Breast epithelium (tissue), 4 donors: ENCODE measurements at places on chromosomes 5 and 9. TPM values are rescaled to one million over a fixed set of nuclear protein-coding genes. Genes with fewer than 3 reads are reported as not detected.

- peak overlapping the region; percentile 66 for H3K4me3 ChIP-seq
- no peak for DNase-seq
- no peaks in the 10 kb centered on the region for H3K36me3 ChIP-seq
- H3K27me3 ChIP-seq = peaks cover 31% of the 10 kb centered on the region
- H3K27ac ChIP-seq = no peak overlapping the region
- no peaks in the 10 kb centered on the region for H3K4me1 ChIP-seq
Measured at GRCh38 chr5:115815006-115815692, 1.3 kb downstream of the CDO1 start.

DNA sequence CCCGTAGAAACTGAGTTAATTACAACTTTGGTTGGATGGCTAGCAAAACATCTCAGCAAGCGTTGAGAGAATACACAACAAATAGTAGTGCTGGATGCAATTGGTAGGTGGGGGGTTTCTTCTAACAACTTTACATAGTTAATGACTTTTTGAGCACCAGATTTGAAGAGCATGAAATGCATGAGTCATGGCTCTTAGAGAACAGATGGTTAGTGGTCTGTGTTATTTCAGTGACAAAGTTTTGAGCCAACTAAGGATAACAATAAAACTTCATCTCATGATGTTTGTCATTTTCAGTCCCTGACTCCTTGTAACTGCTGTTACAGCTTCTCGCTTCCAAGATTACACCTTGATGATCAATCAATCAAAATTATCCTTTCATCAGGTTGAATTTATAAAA is 399.0 kb upstream of the BRINP1 start:
- DNase-seq = no peak
- H3K36me3 ChIP-seq = no peaks in the 10 kb centered on the region
- H3K4me1 ChIP-seq = no peaks in the 10 kb centered on the region

GRCh38 chr5:181232593-181232992 is 9.5 kb downstream of the TRIM41 start:
- DNase-seq = no peak
- H3K4me3 ChIP-seq = no peak overlapping the region
- H3K27me3 ChIP-seq = no peaks in the 10 kb centered on the region
- H3K36me3 ChIP-seq = no peaks in the 10 kb centered on the region
- no peaks in the 10 kb centered on the region for H3K4me1 ChIP-seq

The MEGF9 gene
- total RNA-seq = 30.3 TPM

DNA sequence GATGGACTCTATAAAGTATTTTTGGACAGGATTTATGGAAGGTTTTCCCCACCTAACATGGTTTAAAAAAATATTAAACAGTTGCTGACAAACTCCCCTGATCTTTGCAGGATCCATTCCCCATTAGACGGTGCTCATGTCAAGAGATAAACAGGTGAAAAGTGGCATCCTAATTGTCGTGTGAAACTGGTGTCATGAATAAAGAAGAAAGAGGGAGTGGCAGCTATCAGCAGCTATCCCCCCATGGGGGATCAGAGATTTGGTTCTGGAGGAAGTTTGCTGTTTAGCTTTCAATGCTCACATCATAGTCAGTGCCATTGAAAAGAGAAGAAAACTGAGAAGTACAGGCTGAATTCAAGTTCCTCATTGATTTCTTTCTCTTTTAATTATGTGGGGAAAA is 329.3 kb upstream of the BRINP1 start:
- H3K4me3 ChIP-seq = no peak overlapping the region
- no peaks in the 10 kb centered on the region for H3K27me3 ChIP-seq
- H3K36me3 ChIP-seq = no peaks in the 10 kb centered on the region
- H3K27ac ChIP-seq = no peak overlapping the region

DNA sequence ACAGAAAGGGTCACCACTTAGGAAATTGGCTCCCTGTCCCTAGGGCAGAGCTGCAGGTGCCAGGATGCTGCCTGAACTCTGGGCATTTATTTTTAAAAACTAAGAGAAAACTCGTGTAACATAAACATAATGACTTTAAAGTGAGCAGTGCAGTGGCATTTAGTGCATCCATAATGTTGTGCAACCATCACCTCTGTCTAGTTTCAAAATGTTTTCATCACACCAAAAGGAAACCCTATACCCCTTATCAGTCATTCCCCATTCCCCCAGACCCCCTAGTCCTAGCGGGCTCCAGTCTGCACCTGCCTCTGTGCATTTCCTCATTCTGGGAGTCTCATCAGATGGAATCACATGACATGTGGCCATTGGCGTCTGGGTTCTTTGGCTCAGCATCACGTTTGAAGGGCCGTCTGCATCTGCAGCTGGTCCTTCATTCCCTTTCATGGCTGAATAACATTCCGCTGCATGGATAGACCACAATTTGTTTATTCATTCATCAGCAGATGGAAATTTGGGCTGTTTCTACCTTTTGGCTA is 55.8 kb downstream of the NSG2 start:
- H3K4me1 ChIP-seq = no peaks in the 10 kb centered on the region
- no peak overlapping the region for H3K4me3 ChIP-seq
- H3K36me3 ChIP-seq = no peaks in the 10 kb centered on the region
- H3K27me3 ChIP-seq = no peaks in the 10 kb centered on the region
- H3K27ac ChIP-seq = no peak overlapping the region
- no peak for DNase-seq

The SLC1A3 gene
- total RNA-seq = 87.5 TPM

DNA sequence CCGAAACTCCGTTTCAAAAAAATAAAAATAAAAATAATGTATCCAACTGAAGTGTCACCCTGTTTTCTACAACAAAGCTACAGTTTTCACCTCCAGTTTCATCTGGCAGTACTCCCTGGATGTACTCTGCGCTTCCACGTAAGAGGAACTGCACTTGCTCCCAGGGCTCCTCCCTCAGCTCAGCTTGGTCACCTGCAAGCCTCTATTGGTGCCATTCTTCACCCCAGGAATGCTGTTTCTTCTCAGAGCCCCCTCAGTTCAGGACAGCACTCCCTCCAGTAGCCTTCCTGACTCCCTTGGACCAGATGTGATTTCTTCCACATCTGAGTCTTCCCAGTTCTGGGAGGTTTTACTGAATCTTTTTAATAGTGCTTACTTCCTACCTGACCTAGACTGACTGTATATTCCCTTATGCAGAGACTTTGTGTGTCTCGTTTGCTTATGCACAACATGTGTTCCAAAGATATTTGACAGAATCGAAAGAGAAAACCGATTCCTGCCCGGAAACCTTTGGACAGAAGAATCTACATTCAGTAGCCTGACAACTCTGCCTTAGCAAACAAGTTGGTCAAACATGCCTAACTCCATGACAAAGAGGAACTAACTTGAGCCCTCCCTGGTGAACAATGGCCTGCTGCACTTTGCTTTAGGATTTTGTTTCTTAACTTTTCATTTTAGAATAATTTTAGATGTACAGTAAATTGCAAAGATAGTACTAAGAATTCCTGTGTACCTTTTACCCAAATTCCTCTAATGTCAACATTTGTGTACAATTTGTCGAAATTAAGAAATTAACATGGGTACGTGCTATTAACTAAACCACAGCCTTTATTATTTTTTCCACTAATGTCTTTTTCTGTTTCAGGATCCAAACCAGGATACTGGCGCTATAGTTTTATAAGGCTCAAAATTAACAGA is 814 bp downstream of the CCDC125 start:
- no peaks in the 10 kb centered on the region for H3K4me1 ChIP-seq
- no peaks in the 10 kb centered on the region for H3K36me3 ChIP-seq
- H3K27me3 ChIP-seq = no peaks in the 10 kb centered on the region
- peak overlapping the region; percentile 88 for H3K27ac ChIP-seq
- DNase-seq = no peak
- H3K4me3 ChIP-seq = peak overlapping the region; percentile 81

The CETN3 gene
- 11.8 TPM for total RNA-seq

DNA sequence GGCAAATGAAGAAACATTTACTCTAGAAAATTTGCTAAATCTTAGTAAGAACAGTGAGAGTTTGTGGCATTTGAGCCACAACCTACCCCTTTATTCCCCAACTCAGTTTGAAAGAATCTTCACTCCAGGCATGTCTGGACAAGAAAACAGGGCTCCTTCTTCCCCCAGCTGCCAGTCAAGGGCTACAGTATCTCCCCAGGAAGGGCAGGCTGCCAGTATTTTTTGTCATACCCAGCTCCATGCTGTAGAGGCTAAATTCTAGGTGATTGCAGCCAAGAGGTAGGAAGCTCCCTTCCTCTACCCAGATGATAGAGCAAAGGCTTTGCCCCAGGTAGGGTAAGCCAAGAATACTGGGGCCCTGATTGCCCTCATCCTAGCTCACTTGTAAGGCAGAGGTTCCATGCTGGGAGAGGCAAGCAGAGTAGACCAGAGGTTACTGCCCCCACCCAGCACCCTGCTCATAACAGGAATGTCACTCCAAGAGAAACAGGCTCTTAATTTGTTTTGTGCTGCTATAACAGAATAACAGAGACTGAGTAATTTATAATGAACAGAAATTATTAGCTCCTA is 20.0 kb upstream of the GRPEL2 start:
- H3K27ac ChIP-seq = no peak overlapping the region
- DNase-seq = no peak
- no peak overlapping the region for H3K4me3 ChIP-seq
- H3K36me3 ChIP-seq = no peaks in the 10 kb centered on the region

GRCh38 chr5:5492087-5492933 is 69.8 kb downstream of the ICE1 start:
- no peak overlapping the region for H3K4me3 ChIP-seq
- no peaks in the 10 kb centered on the region for H3K36me3 ChIP-seq
- DNase-seq = no peak
- no peak overlapping the region for H3K27ac ChIP-seq

DNA sequence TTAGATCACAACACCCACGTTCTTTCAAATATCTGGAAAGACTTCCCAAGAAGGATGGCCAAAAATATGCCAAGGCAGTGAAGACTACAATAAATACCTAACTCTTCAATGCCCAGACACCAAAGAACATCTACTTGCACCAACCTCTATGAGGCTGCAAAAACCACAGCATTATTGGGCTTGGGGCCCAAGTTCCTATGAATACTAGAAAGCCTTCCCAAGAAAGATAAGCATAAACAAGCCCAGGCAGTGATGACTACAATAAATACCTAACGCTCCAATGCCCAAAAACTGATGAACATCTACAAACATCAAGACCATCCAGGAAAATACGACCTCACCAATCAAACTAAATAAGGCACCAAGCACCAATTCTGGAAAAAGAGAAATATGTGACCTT is 41.3 kb downstream of the AP3B1 start:
- no peaks in the 10 kb centered on the region for H3K4me1 ChIP-seq
- H3K27me3 ChIP-seq = no peaks in the 10 kb centered on the region
- no peak overlapping the region for H3K27ac ChIP-seq
- no peaks in the 10 kb centered on the region for H3K36me3 ChIP-seq

The SAXO1 gene
- total RNA-seq = 0.16 TPM

The MROH2B gene
- not detected for total RNA-seq

DNA sequence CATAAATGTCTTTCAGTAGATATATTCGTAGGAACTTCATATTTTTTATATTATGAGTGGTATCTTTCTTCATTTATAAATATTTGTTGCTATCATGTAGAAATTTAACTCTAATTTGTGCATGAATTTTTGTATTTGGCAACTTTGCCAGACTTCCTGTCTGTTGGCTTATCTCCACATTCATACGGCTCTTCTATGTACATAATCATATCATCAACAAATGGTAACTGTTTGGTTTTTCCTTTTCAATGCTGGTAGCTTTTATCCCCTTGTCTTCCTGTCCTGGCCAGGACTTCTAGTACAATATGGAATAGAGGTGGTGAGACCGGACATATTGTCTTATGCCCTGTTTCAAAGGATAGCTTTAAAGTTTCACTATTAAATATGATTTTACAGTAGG is 132.3 kb upstream of the COL5A1 start:
- H3K4me1 ChIP-seq = no peaks in the 10 kb centered on the region
- H3K27me3 ChIP-seq = no peaks in the 10 kb centered on the region
- no peak overlapping the region for H3K4me3 ChIP-seq
- H3K36me3 ChIP-seq = no peaks in the 10 kb centered on the region
- DNase-seq = no peak

The LCN6 gene
- 4.1 TPM for total RNA-seq

The PCAT7 gene
- total RNA-seq = not detected

- H3K4me3 ChIP-seq = no peak overlapping the region
- H3K36me3 ChIP-seq = no peaks in the 10 kb centered on the region
- H3K27ac ChIP-seq = no peak overlapping the region
Measured at GRCh38 chr5:66810151-66810550, 214.0 kb downstream of the MAST4 start.
